Forelimb muscle (tissue), 1 donor: ENCODE measurements at places on chromosomes 3 and 15.

GRCh38 chr3:79097964-79098660, 669.7 kb downstream of the ROBO1 start:
- DNase-seq: no peak

DNA sequence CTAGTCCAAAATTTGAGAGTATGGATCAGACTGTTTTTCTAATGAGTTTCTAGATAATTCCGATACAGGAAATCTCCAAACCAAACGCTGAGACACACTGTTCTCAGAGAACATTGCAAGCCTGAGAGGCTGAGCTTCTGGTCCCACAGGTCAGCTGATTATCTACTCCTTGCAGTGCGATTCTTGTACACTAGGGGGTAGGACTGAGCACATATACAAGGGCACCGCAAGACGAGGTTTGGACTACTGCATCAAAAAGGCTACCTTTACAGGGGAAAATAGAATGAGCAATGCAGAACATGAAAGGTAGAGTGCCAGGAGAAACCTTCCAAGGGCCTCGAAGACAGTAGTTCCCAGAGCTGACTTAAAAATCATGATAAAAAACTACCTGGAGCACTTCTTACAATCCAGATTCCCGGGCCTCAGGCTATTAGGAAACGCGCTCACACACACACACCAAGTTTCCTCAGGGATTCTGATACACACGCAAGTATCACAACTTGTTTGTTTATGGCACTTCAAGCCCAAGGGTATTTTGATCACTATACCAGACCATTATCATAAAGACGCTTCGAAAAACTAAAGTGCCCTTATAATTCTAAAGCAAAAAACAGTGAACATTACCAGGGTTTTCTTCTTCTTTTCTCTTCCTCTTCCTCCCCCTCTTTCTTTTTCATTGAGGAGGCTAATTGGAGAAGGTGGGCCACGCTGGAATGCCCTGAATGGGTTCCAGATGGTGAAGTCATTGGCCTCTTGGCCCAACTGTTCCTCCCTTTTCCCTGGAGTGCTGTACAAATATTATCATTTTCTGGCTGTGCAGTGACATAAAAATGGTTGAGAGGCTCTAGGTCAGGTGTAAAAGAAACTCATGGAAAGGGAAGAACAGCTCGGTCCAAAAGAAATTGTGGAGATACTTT, 61.8 kb downstream of the SLC12A8 start:
- DNase-seq: no peak

DNA sequence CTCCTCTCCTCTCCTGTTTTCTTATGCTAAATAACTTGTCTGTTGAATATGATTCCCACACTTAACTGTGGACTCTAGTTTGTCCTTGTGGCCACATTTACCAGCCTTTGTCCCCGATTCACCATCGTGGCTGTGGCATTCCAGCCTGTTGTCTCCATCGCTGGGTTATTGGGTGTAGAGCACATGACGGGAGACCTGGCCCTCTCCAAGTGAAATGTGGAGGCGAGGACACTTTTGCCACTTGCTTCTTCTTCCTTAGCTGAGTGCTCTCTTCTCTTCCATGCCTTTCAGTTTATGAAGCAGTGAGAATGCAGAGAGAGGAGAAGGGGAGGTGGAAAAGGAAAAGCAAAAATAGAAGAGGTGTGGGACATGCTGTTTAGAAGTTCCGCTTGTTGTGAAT, 61.5 kb upstream of the SAMMSON start:
- DNase-seq: no peak

DNA sequence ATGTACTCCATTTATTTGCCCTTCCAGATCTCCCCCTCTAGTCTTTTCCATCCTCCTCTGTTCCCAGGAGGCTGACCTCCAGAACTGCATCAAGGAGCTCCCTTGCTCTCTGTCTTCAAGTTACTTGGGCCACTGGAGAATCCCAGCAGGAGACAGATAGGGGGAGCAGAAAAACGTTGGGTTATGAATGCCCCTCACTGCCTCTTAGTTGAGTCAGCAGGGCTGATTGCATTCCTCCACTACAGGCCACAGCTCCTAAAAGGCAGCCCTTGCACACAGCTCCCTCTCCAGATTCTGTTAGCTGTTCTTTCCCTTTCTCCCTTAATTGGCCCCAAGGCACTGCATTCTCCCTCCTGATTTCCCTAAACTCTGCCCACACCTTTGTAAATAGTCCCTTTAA, 12.4 kb upstream of the CEP152 start:
- no peak for DNase-seq

GRCh38 chr3:70789878-70790277, 477.4 kb upstream of the MDFIC2 start:
- DNase-seq: no peak

- no peak for DNase-seq
Measured at GRCh38 chr3:8657804-8658305, 13.3 kb upstream of the SSUH2 start.

DNA sequence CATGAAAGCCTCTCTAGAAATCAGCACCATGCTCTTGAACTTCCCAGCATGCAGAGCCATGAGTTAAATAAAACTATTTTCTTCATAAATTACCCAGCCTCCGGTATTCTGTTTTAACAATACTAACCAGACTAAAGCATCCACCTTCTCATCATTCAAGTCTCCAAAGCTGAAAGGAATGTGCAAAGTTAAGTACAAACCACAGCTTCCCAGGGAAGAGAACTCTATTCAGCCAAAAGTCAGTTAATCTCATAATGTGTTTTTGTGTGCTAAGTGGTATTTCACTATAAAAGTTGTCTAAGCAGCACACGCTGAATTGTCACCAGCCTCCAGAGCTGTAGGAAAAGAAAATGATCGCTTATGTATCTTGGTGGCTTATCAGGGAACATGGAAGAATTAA, 135.5 kb upstream of the KCNH8 start:
- no peak for DNase-seq

GRCh38 chr15:88454867-88455810, 12.0 kb downstream of the MRPL46 start:
- DNase-seq: no peak

- no peak for DNase-seq
Measured at GRCh38 chr3:119194237-119195150, 21.1 kb downstream of the UPK1B start.
